Trophoblast cell (in vitro differentiated cells and primary cell): ENCODE measurements at places on chromosomes 13 and 19.

GRCh38 chr13:48923376-48923775 is 52.3 kb upstream of the FNDC3A start:
- no peak overlapping the region for H3K27ac ChIP-seq
- H3K27me3 ChIP-seq, result no peaks in the 10 kb centered on the region
- no peaks in the 10 kb centered on the region for H3K36me3 ChIP-seq
- H3K4me1 ChIP-seq, result peaks cover 2% of the 10 kb centered on the region

DNA sequence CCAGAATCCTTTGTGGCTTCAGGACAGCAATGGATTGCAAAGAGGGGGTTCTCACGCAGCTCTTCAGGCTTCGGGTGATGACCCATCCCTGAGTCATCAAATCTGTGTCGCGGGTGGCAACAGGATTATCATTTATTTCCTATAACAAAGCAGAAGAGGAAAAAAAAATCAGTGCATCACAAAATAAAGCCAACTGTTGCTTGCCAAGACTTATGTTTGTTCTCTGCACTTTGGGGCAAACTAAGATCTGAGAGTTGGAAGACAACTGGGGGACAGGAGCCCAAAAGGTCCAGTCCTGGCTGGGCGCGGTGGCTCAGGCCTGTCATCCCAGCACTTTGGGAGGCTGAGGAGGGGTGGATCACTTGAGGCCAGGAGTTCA is 6.4 kb downstream of the GNA15 start:
- no peaks in the 10 kb centered on the region for H3K4me1 ChIP-seq
- no peak overlapping the region for H3K4me3 ChIP-seq
- no peak overlapping the region for H3K27ac ChIP-seq
- H3K27me3 ChIP-seq, result no peaks in the 10 kb centered on the region
- DNase-seq, result peak; percentile 36

GRCh38 chr19:30734669-30735068 is 362.5 kb downstream of the ZNF536 start:
- H3K27ac ChIP-seq, result no peak overlapping the region
- no peak for DNase-seq
- H3K27me3 ChIP-seq, result no peaks in the 10 kb centered on the region

GRCh38 chr13:28658539-28658795 is 463 bp upstream of the POMP start:
- peaks cover 3% of the 10 kb centered on the region for H3K36me3 ChIP-seq
- peaks cover 4% of the 10 kb centered on the region for H3K4me1 ChIP-seq
- H3K27me3 ChIP-seq, result no peaks in the 10 kb centered on the region
- peak overlapping the region; percentile 90 for H3K4me3 ChIP-seq
- H3K27ac ChIP-seq, result no peak overlapping the region

DNA sequence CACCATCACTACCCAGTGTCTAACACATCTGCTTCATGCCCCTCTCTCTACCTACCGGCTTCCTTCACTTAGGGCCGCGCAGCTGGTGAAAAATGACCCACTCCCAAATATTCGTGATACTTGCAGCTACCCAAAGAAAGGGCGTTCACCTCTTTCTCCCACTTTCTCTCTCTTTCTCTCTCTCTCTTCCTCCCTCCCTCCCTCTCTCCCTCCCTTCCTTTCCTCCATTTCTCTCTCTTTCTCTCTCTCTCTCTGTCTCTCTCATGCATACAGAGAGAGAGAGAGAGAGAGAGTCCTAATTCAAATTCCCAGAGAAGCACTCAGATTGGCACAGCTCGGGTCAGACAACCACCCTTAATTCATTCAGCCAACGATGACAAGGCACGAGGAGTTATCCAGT is 27.7 kb upstream of the POP4 start:
- no peaks in the 10 kb centered on the region for H3K27me3 ChIP-seq
- no peaks in the 10 kb centered on the region for H3K36me3 ChIP-seq
- no peak overlapping the region for H3K4me3 ChIP-seq
- H3K27ac ChIP-seq, result no peak overlapping the region
- no peaks in the 10 kb centered on the region for H3K4me1 ChIP-seq
- DNase-seq, result no peak

- H3K4me1 ChIP-seq, result no peaks in the 10 kb centered on the region
- DNase-seq, result no peak
- H3K4me3 ChIP-seq, result no peak overlapping the region
- H3K27me3 ChIP-seq, result no peaks in the 10 kb centered on the region
- no peaks in the 10 kb centered on the region for H3K36me3 ChIP-seq
Measured at GRCh38 chr13:35046587-35046986, 104.5 kb downstream of the NBEA start.

DNA sequence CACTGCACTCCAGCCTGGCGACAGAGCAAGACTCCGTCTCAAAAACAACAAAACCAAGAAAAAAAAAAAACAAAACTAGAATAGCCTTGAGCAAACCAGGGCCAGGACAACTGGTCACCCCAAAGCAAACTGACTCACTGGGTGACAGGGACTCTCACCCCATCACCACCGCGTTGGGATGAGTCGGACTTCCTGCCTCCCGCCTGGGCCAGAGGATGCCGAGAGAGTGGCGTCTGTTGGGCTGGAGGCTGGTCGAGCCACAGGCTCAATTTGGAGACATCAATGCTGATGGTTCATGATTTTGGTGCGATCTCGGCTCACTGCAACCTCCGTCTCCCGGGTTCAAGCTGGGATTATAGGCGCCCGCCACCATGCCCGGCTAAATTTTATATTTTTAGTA is 11.6 kb downstream of the TMPRSS9 start:
- no peaks in the 10 kb centered on the region for H3K27me3 ChIP-seq
- peaks cover 2% of the 10 kb centered on the region for H3K4me1 ChIP-seq
- no peak for DNase-seq

DNA sequence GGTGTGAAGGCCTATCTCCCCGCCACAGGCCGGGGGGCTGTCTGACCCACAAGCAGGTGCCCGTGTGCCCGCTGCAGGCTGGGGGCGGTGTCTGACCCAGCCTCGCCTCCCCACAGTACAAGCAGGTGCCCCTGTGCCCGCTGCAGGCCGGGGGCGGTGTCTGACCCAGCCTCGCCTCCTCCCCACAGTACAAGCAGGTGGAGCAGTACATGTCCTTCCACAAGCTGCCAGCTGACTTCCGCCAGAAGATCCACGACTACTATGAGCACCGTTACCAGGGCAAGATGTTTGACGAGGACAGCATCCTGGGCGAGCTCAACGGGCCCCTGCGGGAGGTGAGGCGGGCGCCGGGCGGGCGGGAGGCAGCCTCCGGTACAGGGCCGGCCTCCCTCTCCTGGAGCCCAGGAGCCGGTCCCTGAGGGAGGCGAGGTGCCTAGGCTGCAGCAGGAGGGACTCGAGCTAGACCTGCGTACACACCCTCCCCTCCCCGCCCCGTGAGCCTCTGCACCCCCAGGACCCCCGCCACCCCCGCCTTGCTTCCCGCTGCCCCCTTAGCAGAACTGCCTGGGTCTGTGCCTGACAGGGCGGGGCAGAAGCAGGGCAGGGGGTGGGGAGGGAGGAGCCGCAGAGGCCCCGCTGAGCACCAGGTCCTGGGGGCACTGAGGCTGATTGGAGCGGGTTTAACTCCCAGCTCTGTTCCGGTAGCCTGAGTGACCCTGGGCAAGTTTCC is 20.6 kb downstream of the HCN2 start:
- H3K4me1 ChIP-seq, result no peaks in the 10 kb centered on the region
- DNase-seq, result no peak
- H3K4me3 ChIP-seq, result no peak overlapping the region
- H3K27ac ChIP-seq, result no peak overlapping the region

DNA sequence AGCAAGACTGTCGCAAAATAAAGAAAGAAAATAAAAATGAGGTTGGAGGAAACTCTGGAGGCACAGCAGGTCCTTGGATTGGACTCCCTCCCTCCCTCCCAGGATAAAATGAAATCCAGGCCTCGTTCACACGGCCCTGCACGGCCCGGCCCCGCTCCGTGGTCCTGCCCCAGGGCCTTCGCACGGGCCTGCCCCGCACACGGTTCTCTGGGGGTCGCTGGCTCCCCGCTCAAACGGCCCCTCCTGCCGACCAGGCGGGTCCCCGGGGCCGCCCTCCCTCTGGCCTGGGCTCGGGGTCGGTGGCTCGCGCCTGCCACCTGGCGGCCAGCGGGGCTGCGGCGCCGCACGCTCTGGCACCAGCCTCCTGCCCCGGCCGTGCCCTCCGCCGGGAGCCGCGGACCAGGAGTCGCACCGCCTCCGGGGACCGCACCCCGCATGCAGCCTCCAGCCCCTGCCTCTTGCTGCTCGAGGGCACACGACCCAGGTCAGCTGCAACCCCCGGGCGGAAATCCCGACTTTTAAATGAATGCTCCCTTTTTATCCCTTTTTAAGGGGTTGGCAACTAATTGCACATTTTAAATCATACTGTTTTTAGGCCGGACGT is 1.5 kb upstream of the WDR18 start:
- H3K27me3 ChIP-seq, result no peaks in the 10 kb centered on the region
- no peak overlapping the region for H3K27ac ChIP-seq
- H3K4me1 ChIP-seq, result peaks cover 21% of the 10 kb centered on the region
- peak; percentile 62 for DNase-seq

DNA sequence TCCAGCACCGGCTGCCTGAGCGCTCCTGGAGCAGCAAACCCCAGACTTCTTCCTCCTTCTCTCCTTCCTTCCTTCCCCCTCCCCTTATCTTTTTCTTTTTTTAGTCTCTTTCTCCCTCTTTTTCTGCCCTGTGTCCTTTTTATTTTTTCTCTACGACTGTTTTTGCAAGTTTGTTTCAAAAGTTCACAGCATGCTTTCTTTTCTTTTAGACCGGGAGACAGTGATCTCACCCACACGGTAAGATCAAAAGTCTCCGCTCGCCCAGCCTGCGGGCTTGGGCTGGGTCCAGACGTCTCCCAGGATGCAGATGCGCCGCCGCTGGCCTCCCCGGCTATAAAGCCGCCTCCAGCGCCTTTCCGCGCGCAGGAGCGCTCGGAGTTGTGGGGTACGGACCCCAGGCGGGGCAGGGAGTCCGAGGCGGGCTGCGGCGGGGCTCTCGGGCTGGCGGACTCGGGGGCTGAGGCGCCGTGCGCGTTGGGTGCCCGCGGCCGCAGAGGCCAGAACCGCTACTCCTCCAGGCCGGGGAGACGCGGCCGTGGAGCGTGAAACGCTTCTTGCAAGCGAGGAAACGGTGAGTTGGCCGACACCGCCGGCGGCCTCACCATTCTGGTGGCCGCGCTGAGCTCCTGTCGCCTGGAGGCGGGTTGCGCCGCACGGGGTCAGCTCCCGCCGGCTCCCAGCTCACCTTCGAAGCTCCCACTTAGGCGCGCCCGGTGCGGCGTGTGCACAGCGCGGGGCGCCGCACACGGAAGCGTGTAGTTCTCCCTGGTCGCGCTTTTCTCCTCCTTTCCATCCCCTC is 2.0 kb upstream of the TSHZ3 start:
- H3K4me1 ChIP-seq, result peaks cover 25% of the 10 kb centered on the region
- H3K36me3 ChIP-seq, result no peaks in the 10 kb centered on the region
- H3K27me3 ChIP-seq, result peaks cover 32% of the 10 kb centered on the region
- peak; percentile 48 for DNase-seq

DNA sequence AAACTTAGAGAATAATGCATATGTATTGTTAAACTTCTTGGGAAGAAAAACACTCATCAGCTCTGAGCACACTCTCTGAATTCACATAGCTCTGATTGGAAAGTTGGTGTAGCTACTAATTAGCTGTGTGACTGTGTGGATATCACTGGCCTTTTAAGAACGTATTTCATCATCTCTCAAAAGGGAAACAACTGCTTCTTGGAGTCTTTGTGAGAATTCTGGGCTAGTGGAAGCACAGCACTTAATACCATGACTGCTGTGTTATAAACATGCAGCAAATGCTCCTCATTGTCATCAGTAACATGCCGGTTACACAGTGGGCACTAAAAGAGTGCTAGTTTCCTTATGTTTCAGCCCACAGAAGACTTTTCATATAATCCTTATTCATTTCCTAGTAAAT is 220.9 kb upstream of the CSNK1A1L start:
- no peaks in the 10 kb centered on the region for H3K36me3 ChIP-seq
- no peak for DNase-seq
- no peak overlapping the region for H3K4me3 ChIP-seq
- no peaks in the 10 kb centered on the region for H3K27me3 ChIP-seq
- H3K4me1 ChIP-seq, result no peaks in the 10 kb centered on the region

GRCh38 chr13:43346427-43346826 is 323.0 kb downstream of the DNAJC15 start:
- H3K27me3 ChIP-seq, result no peaks in the 10 kb centered on the region
- no peak overlapping the region for H3K27ac ChIP-seq
- no peak overlapping the region for H3K4me3 ChIP-seq
- DNase-seq, result peak; percentile 47

GRCh38 chr13:54445453-54445852 is 1416.8 kb downstream of the OLFM4 start:
- no peak overlapping the region for H3K4me3 ChIP-seq
- no peaks in the 10 kb centered on the region for H3K36me3 ChIP-seq
- no peaks in the 10 kb centered on the region for H3K4me1 ChIP-seq
- no peak for DNase-seq
- no peaks in the 10 kb centered on the region for H3K27me3 ChIP-seq

DNA sequence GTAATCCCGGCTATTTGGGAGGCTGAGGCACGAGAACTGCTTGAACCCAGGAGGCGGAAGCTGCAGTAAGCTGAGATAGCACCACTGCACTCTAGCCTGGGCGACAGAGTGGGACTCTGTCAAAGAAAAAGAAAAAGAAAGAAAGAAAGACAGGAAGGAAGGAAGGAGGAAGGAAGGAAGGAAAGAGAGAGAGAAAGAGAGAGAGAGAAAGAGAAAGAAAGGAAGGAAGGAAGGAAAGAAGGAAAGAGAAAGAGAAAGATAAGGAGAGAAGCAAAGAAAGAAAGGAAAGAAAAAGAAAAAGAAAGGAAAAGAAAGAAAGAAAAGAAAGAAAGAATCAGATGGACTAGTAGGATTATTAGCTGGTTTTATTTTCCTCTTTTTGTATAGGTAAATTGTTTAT is 22.8 kb downstream of the ZNF541 start:
- DNase-seq, result no peak
- H3K27ac ChIP-seq, result no peak overlapping the region
- no peaks in the 10 kb centered on the region for H3K36me3 ChIP-seq
- peaks cover 4% of the 10 kb centered on the region for H3K4me1 ChIP-seq
- H3K4me3 ChIP-seq, result no peak overlapping the region
- H3K27me3 ChIP-seq, result no peaks in the 10 kb centered on the region

- no peak overlapping the region for H3K4me3 ChIP-seq
- no peak for DNase-seq
- H3K27me3 ChIP-seq, result no peaks in the 10 kb centered on the region
Measured at GRCh38 chr13:75391432-75392100, 90.4 kb downstream of the TBC1D4 start.

- no peaks in the 10 kb centered on the region for H3K27me3 ChIP-seq
- no peak for DNase-seq
- H3K27ac ChIP-seq, result no peak overlapping the region
- no peaks in the 10 kb centered on the region for H3K36me3 ChIP-seq
Measured at GRCh38 chr13:22287343-22287920, 616.6 kb downstream of the FGF9 start.

DNA sequence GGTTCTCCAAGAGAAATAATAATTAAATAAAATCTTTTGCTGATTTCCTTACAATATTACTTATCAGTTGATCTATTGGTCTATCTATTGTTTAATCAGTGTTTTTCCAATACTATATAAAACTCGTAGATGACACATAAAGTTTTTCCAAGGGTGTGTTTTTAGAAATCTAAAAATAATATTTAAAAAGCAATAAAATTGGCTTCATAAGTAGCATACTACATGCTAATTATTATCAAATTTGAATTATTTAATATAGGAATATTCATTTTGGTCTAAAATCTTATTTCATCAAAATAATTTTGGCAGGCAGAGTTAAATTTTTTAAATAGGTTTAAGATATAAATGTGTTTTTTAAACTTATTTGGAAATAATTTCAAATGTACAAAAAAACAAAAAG is 49.4 kb upstream of the MIR17HG start:
- H3K4me1 ChIP-seq, result no peaks in the 10 kb centered on the region
- H3K27me3 ChIP-seq, result no peaks in the 10 kb centered on the region
- H3K4me3 ChIP-seq, result no peak overlapping the region
- no peaks in the 10 kb centered on the region for H3K36me3 ChIP-seq
- DNase-seq, result no peak

GRCh38 chr19:18340190-18340989 is at the start of gene PGPEP1:
Gene PGPEP1 (plus strand): TSS chr19:18340598. CDS start chr19:18340682, 84 bp downstream.
- peaks cover 15% of the 10 kb centered on the region for H3K4me1 ChIP-seq
- H3K27ac ChIP-seq, result no peak within 1 kb of the TSS
- peak within 1 kb of the TSS; percentile 83 for H3K4me3 ChIP-seq
- H3K36me3 ChIP-seq, result no peaks in the 10 kb centered on the region
- peak; percentile 70 for DNase-seq
